ENCODE measurements at places on chromosomes 1 and 21. TPM values are rescaled to one million over a fixed set of nuclear protein-coding genes. Genes with fewer than 3 reads are reported as not detected.

Gene AUNIP
- polyA plus RNA-seq = 2.2 TPM

Gene TMEM201
- 9.4 TPM for polyA plus RNA-seq

Gene GRIK1
- not detected for polyA plus RNA-seq

Gene NTMT2
- polyA plus RNA-seq = not detected

Gene PDZK1
- polyA plus RNA-seq = 1.6 TPM

Gene PLXNA2
- polyA plus RNA-seq = 1.2 TPM

Gene AMY2B
- 0.92 TPM for polyA plus RNA-seq

DNA sequence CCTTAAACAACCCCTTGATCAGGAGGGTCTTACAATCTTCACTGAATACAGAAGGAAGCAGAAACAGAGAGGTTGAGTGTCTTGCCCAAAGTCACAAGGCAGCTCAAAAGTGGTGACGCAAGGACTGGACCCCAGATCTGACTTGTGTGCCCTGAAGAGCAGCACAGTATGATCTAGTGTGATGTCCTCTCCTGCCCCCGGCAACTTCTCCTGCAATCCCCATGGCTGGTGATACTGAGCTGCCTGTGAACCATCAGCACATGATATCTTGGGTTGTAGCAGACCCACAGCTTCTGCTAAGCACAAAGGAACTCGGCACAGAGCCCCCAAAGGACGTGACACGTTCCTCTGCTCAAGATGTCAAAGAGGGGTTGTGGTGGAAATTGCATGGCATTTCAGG is 51.2 kb upstream of the EDN2 start:
- H3K27me3 ChIP-seq = no peaks in the 10 kb centered on the region
- no peak for DNase-seq
- no peak overlapping the region for H3K4me3 ChIP-seq
- no peak overlapping the region for H3K27ac ChIP-seq

- H3K27ac ChIP-seq = no peak overlapping the region
- H3K4me3 ChIP-seq = no peak overlapping the region
- H3K36me3 ChIP-seq = no peaks in the 10 kb centered on the region
- peak; percentile 23 for DNase-seq
- no peaks in the 10 kb centered on the region for H3K4me1 ChIP-seq
- H3K27me3 ChIP-seq = no peaks in the 10 kb centered on the region
Measured at GRCh38 chr1:157691285-157691920, 9.2 kb downstream of the FCRL3 start.

GRCh38 chr1:208164609-208165008 is 79.6 kb downstream of the PLXNA2 start:
- no peak overlapping the region for H3K27ac ChIP-seq
- H3K36me3 ChIP-seq = no peaks in the 10 kb centered on the region
- H3K4me3 ChIP-seq = no peak overlapping the region
- H3K4me1 ChIP-seq = peaks cover 16% of the 10 kb centered on the region

- DNase-seq = no peak
- no peaks in the 10 kb centered on the region for H3K27me3 ChIP-seq
Measured at GRCh38 chr1:107727866-107728265, 237.1 kb downstream of the VAV3 start.

GRCh38 chr21:37551331-37551992 is 184.9 kb downstream of the DYRK1A start:
- DNase-seq = no peak
- peaks cover 13% of the 10 kb centered on the region for H3K27me3 ChIP-seq
- H3K4me1 ChIP-seq = peaks cover 5% of the 10 kb centered on the region

DNA sequence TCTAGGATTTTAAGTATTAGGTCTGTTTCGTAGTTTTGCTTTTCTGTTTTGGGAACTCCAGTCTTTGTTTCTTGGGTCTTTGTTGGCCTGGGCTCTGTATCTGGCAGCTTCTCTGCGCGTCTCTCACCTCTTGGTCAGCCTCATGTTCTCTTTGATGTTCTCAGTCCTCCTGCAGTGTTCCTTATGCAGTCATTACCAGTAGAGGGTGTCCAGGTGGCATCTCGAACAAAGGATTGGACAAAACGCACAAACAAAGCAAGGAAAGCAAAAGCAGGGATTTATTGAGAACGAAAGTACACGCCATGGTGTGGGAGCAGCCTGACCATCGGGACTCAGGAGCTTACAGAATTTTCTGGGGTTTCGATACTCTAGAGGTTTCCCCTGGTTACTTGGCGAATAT is 133.7 kb upstream of the COL6A1 start:
- H3K27me3 ChIP-seq = no peaks in the 10 kb centered on the region
- 0 out of 2 replicates have a peak, but pooled peaks cover 2% of the 10 kb centered on the region for H3K36me3 ChIP-seq
- H3K27ac ChIP-seq = no peak overlapping the region
- DNase-seq = no peak

GRCh38 chr1:222930070-222930469 is 115.2 kb downstream of the DISP1 start:
- peaks cover 6% of the 10 kb centered on the region for H3K4me1 ChIP-seq
- DNase-seq = no peak
- no peak overlapping the region for H3K27ac ChIP-seq
- no peaks in the 10 kb centered on the region for H3K36me3 ChIP-seq

DNA sequence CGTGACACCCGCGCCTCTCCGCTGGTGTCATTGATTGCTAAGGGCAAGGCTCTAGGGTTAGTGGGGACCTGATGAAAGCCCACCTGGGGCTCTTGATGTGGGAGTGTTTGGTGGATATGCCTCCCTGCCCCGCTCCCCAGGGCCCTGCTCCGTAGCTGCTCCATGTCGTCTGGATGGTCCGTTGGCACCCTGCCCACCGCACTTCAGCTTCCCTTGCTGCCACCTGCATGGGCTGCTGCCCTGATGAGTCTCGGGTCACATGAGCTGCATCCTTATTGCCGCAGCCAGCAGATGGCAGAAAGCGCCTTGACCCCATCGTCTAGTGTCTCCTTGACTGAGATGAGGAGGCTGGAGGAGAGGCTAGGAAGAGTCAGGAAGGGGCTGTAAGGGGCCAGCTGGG is 439.4 kb downstream of the CAMTA1 start:
- no peak overlapping the region for H3K27ac ChIP-seq
- DNase-seq = no peak
- no peaks in the 10 kb centered on the region for H3K36me3 ChIP-seq
- H3K4me3 ChIP-seq = no peak overlapping the region

DNA sequence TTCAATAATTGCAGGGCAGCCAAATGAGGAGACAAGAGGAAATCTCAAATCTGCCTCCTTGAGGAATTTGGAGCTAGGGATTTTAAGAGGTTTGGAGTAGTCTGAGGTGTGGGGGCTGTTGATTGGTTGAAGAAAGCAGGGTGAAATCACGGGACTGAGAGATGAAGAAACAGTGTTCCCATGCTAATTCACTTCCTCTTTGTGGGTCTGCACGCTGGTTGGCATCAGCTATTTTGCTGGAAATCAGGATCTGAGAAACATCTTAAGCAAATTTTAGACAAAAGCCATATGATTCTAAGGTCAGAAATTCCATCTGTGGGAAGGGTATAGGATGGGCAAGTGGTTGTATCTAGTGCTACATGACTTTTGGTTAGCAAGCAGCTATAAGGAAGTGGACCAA is 107.1 kb upstream of the PAXBP1 start:
- H3K36me3 ChIP-seq = no peaks in the 10 kb centered on the region
- no peak overlapping the region for H3K4me3 ChIP-seq
- no peaks in the 10 kb centered on the region for H3K4me1 ChIP-seq
- H3K27me3 ChIP-seq = peaks cover 8% of the 10 kb centered on the region

- peak overlapping the region; percentile 57 for H3K27ac ChIP-seq
- peaks cover 10% of the 10 kb centered on the region for H3K4me1 ChIP-seq
- peak; percentile 95 for DNase-seq
- H3K27me3 ChIP-seq = no peaks in the 10 kb centered on the region
Measured at GRCh38 chr1:198669023-198669698, 30.3 kb downstream of the PTPRC start.

- DNase-seq = peak; percentile 50
- no peaks in the 10 kb centered on the region for H3K27me3 ChIP-seq
- no peak overlapping the region for H3K4me3 ChIP-seq
- peaks cover 5% of the 10 kb centered on the region for H3K4me1 ChIP-seq
Measured at GRCh38 chr1:9361630-9362260, 69.1 kb downstream of the SPSB1 start.

DNA sequence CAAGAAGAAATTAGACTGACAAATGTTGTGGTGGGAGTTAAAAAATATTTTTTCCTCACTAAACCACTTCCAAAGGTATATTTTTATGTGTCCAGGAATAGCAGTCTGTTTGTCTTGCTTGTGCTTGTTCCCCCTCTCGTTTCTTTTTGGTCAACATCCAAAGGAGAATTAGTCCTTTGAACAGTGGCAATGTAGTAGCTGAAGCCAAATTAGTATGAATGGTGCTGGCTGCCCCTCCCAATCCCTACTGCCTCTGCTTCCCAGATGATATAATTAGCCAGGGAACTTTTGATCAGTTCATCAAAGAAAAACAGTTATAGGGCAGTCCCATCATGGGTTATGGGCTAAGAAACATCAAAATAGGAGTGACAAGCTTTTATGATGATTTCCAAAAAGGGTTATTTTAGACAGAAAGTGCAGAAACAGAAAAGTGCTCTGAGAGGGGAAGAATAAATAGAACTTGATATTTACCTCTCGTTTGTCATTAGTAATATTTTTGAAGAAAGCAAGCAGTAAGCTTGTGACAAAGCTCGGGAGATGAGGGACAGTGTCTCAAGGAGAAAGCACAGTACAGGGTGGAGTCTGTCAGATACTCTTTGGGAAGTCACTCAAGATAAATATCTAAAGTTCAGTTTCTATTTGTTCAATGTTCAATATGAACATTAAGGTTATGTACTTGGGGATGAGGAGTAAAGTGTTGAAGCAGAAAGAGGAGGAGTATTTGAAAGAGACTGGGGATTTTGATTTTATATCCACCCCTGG is 239.1 kb downstream of the HLX start:
- no peak overlapping the region for H3K4me3 ChIP-seq
- H3K27ac ChIP-seq = no peak overlapping the region
- no peak for DNase-seq
- no peaks in the 10 kb centered on the region for H3K4me1 ChIP-seq

Data from IMR-90 (cell line).